ENCODE measurements at places on chromosomes 1 and 21.

DNA sequence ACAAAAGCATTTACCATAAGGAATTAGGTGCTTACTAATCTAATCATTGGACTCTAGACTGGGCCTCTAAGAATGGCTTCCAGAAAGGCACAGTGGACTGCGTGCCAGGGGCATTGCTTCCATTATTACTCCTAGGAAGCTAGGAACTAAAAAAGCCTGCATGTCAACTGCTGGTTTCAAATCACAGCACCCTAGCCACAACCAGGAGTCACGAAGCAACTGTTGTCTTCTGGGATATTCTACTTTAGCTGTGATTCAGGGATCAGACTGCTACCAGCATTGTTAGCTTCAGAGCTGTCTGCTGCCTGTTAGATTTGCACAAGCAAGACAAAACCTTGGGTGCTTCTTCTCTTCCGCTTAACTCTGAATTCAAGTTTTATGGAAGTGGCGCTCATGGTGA, 38.3 kb downstream of the DNM3 start:
- DNase-seq, result no peak

GRCh38 chr21:18142655-18143054, 102.0 kb upstream of the CHODL start:
- no peak for DNase-seq

DNA sequence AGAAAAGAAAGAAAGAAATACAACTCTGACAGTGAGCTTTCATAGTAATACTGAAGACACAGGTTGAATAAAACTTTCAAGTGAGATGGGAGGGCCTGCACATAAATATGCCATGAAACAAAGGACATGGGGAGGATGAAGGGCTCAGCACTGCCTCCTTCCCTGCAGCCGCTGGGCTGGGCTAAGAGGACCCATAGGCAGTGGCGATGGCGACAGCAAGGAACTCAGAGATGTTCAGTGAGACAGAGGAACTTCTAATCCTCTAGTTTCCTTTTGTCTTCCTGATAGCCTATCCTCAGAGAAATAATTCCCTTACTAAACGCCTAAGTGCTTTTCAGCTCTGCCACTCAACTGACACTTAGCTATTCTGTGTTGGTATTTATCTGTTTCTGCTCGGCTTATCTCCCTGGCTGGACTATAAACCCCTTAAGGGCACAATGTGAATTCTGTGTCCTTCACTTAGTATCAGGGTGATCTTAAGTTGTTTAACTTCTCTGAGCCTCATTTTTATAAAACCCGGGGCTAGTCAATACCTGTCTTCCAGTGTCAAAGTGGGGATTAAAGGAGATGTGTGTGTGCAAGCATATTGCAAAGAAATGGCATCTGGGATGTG, 24.4 kb upstream of the IER5 start:
- no peak for DNase-seq

GRCh38 chr1:41892301-41892781, 26.4 kb downstream of the HIVEP3 start:
- no peak for DNase-seq

GRCh38 chr1:92485381-92486250, 1.1 kb downstream of the GFI1 start:
- peak; percentile 89 for DNase-seq

DNA sequence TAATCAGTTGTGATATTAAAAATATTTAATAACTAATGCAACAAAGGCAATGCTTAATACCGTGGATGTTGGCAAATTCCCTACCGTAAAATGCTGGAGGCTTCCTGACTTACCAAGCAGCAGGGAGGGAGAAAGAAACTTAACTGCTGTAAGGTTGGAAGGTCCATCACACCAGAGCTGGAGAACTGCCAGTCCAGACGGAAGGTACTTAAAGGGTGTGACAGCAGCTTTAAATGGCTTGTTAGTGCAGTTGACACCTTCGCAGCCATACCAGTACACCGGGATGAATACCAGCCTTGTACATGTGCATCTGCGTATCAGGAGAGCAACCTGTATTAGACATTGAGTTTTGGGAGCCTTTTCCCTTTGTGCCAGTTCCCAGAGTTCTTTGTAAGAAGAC, 269.5 kb upstream of the NCAM2 start:
- no peak for DNase-seq

DNA sequence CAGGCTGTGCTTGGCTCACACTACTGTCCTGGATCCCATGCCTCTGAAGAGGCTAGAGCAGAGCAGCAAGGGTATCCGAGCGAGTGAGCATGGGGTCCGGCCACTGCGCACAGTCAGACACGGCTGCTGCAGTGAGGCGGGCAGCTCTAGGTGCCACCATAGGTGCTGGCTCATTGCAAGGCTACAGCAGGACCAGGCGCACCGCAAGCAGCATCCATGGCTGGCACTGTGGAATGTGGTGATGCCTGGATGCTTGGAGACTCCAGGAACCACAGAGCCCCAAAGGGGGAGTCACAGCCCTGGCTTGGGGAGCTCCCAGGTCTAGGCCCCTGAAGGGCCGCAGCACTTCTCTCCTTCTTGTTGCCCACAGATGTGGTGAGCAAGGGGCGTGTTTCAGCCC, 47.2 kb downstream of the ATP6V1G3 start:
- no peak for DNase-seq

DNA sequence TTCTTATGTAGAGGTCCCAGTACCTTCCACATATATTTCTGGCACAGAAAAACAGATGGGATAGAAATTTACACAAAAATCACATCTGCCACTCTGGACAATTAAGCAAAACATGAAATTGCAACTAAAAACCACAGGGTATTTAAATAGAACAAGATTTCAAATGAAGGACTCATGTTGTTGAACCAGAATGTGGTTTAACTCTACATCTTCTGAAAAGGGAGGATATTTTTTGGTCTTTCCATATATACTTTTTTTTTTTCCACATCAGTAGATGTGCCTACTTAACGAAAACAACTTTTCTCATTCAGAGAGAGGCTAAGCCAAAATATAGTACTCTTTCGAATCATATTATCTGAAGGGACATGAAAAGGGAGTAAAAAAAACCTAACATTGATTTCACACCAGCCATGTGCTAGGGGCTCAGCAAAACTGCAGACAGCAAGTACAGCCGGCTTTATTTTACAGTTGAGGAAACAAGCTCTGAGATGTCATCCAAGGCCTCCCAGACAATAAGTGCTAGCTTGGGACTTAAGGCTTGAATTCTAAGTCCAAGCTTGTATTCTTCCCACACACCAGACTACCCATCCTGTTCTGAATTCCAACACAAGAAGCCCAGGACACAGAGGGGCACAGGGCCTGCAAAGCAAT, 208.9 kb downstream of the PBX1 start:
- no peak for DNase-seq

DNA sequence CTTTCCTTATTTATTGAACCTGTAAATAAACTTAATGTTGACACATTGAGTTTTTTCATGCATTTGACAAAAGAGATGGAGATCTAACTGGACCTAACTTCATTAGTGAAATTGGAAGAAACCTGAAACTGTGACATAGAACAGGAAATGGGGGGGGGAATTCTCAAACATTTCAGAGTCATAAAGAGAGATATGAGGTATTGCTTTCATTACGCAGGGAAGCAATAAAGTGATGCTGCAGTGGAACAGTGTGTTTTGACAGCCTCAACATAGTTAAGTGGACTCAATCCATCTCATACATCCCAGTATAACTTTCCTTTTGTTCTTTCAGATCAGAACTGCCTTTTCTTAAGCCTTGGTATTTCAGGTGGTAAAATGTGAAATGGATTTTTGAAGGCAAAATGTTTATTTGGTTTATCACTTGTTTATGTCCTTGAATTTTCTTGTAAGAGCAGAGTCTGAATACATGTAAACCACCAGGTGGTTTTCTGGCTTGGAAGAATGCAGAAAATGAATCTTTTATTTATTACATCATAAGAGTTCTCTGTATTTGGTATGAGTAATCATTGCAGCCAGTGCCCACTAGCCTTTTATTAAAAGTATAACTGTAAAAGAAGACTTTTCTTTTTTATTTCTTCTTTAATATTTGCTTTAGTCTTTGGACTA, 132.5 kb downstream of the ZNF326 start:
- no peak for DNase-seq

DNA sequence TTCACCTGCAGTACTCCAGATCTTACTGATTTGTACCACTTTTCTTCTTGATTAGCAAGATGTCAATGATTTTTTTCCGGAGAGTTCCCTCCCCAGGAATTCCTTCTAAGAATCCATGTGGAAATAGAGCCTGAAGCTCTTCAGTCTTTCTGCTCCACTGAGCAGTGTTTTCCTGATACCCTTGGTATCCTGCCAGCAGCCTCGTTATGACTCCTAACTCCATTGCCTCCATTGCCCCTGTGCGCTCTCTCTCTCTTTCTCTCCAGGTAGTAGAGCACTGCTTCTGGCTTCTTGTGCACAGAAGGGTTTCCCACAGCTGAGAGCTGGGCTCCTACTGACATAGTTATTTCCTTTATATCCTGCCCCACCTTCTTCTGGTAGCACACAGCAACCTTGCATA, 12.2 kb downstream of the UBE2U start:
- no peak for DNase-seq

- DNase-seq, result no peak
Measured at GRCh38 chr1:205926213-205926612, 17.0 kb downstream of the SLC26A9 start.

DNA sequence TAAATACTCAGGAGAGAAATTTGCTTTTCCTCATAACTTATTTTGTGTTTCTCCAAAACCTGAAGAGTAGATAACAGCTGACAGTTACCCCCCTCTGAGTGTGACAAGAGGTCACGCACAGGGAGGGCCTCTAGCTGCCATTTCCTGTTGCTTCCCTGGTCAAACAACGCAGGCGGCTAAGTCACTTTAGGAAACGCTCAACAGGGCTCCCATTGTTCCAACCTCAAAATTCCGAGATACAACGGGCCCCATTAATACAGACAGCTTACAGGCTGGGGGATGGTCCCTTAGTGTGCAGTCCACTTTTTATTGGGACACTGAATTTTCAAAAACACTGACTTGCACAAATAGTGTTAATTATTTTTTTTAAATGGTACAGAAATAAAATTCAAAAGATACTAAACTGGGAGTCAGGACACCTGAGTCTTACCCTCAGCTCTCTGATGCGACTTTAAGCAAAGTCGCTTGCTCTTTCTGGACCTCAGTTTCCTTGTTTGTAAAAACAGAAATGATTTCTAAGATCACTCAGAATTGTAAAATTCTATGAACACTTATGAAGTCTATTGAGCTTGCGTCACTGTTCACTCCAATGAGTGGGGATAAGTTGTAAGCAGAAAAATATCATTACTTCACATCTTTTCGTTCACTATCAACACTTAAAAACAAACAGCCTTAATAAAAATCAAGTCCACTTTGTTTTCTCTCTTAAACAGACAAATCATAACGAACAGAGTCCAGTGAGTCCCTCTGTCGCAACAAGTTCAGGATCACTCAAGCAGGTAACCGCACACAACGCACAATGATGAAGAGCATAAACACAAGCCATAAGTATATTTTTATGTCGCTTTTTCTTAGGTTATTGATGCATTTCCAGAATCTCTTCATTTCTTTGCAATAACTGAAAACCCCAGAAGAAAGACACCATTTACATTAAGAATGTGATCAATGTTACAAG, 13.5 kb downstream of the LZIC start:
- DNase-seq, result no peak

- no peak for DNase-seq
Measured at GRCh38 chr1:222263791-222264190, 284.1 kb downstream of the HHIPL2 start.

- DNase-seq, result no peak
Measured at GRCh38 chr1:99820546-99820945, 29.6 kb upstream of the AGL start.

DNA sequence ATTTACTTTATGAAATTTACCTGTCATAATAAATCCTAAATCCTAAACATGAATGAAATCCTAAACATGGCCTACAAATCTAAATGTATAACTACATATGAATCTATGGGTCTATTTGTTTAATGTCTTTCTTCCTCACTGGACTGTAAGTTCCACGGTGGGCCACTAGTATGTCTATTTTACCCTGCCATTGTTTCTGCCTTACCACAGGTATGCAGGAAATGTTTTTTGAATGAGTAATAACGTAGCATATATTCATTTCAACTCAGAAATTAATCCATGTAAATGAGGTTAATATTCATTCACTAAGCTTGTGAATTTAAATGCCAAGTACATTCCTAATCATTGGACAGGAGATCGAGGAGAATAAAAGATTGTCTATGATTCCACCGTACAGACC, 35.3 kb downstream of the B3GALNT2 start:
- no peak for DNase-seq

- no peak for DNase-seq
Measured at GRCh38 chr21:19048098-19048672, 644.6 kb upstream of the TMPRSS15 start.

DNA sequence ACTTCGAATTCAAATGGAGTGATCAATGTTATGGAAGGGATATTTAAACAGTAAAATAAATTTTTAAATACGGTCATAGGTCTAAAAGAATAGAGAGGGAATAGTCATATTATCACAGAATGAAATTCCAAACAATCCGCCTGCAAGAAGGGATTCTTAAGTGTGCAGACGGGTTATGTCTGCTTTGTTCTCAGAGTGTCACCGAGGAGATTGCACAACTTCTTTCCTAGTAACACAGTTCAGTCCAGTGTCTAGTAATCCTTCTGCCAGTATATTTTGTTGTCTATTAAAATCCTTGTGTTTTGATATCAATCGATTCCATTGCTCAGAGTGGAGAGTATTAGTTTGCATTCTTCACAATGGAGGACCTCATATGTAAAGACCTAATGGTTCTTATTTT, 48.4 kb downstream of the LRRC53 start:
- no peak for DNase-seq

GRCh38 chr1:177384461-177384860, 213.7 kb downstream of the BRINP2 start:
- no peak for DNase-seq

DNA sequence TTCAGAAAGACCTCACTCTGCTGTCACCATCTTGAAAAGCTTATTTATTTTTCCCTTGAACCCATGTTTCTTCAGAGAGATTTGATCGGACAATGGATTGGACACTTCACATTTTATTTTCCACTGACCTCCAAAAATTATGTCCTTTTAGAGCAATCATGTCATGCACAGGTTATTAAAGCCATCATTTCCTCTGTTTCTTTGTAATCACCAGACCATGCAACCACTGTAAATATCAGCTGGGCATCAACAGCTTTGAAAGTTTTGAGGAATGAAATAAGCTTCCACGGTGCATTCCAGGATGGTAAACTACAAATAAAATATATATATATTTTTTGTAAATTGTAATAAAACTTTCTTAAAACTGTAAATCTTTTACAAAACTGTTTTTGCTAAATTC, 144.1 kb upstream of the ADAMTS5 start:
- DNase-seq, result no peak

- no peak for DNase-seq
Measured at GRCh38 chr1:109229531-109230127, 15.9 kb downstream of the SARS1 start.

GRCh38 chr1:194833111-194833510, 1646.7 kb upstream of the B3GALT2 start:
- no peak for DNase-seq

- no peak for DNase-seq
Measured at GRCh38 chr1:55378582-55378981, 163.4 kb upstream of the USP24 start.

Data from stimulated activated CD4-positive, alpha-beta T cell treated with anti-CD3 and anti-CD28 coated beads, Interleukin-2, amount 100 ng/mL, for 4 hours (primary cell).